Fibroblast of skin of scalp (primary cell): ENCODE measurements at places on chromosomes 3 and 15.

DNA sequence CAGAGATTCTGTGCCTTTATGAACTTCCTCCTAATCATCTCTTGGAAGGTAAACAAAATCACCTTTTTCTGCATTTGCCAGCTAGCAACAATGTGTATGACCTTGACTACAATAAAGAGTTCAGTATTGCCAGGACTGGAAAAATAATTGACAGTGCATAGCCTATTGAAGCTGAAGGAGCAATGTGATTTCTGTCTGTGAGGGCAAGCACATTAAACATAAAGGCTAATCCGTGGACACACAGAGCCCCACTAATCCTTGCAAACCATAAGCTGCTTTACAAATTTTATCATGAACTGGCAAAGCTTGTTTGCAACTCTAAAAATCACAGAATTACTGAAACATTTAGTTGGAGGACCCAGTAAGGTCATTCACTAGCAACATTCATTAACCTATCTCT, 563.8 kb downstream of the PYDC2 start:
- no peak for DNase-seq

GRCh38 chr3:142337994-142338393, 109.8 kb downstream of the XRN1 start:
- DNase-seq, result no peak

DNA sequence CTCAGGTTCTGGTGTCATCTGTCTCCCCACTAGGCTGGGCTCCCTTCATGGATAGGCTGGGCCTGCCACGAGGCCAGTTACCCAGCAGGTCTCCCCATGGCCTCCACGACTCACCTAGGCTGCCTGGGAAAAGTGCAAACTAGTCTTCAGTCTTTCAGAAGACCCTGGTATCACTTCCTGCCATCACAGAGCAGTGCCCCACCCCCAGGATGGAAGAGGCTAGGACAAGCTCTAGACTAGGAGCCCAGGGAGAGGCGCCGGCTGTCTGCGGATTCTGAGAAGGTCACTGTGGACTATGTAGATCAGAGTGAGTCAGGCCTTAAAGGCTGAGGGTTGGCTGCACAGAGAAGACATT, 63.7 kb downstream of the CORO2B start:
- DNase-seq, result no peak

DNA sequence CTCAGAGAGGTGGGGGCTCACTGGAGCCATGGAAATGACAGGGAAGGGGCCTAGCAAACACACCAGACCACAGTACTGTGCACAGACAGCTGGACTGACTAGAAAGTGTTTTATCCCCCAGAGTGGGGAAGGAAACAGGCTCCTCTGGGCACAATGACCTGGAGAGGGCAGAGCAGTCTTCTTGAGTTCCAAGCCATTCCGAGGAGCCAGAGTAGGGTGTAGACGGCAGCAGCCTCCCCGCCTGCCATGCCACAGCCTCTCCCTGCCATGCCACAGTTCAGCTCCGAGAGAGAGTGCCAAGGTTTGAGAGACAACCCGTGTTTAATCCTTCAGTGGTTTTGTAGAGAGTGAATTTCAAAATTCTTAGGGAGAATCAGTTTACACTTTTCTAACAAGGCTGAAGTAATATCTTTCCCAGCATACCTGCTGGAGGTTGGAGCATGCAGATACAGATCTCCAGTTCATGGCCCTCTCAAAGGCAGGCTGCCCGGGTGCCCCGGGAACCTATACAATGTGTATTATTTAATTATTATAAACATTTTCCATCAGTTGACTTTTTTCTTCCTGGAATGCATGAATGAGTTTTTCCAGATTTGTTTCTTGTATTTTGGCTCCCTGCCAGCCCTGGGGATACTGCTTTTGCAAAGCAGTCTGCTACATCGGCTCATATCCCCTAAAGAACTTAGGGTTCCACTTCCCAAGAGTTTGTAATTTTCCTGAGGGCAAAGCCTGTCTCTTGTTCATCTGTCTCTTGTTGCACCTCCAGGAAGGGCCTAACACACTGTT, 3.2 kb downstream of the PODXL2 start:
- DNase-seq, result no peak
